ENCODE measurements at places on chromosomes 4 and X.

- DNase-seq = no peak
Observed at GRCh38 chr4:138658518-138658917, 357.1 kb upstream of the NOCT start.

DNA sequence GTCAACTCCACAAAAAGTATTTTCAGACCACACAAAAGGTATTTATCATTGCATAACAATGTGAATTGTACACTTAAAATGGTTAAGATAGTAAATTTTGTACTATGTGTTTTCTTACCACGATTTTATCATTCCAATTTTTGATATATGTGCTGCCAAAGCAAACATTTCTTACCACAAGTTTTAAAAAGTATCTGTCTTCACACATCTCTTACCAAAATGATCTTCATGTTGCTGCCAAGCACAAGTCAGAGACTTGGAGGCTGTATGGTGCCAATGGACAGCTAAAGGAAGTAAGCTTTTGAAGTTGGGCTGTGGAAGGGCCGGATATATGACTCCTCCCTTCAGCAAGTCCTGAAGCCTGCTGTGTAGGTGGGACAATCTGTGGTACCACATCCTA is 67.9 kb downstream of the TMLHE start:
- no peak for DNase-seq

- no peak for DNase-seq
Observed at GRCh38 chr4:37464373-37465128, 220.0 kb downstream of the NWD2 start.

DNA sequence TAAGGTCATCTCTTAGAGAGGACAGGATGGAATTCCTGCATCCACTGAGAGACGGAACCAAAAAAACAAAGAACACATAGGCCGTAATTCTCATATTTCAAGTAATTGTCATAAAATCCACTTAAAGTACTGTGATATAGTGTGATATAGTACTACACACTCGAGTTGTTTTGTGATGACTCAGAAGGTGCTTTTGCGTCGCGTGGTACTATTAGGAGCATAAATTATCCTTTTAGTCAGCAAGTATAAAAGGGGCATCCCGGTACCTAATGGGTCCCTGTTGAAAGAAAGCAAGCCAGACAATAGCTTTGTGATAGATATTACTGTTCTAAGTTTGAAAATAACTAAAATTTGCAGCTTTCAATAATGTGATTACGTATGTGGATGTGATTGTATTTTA is 55.3 kb downstream of the GPR143 start:
- DNase-seq = no peak

DNA sequence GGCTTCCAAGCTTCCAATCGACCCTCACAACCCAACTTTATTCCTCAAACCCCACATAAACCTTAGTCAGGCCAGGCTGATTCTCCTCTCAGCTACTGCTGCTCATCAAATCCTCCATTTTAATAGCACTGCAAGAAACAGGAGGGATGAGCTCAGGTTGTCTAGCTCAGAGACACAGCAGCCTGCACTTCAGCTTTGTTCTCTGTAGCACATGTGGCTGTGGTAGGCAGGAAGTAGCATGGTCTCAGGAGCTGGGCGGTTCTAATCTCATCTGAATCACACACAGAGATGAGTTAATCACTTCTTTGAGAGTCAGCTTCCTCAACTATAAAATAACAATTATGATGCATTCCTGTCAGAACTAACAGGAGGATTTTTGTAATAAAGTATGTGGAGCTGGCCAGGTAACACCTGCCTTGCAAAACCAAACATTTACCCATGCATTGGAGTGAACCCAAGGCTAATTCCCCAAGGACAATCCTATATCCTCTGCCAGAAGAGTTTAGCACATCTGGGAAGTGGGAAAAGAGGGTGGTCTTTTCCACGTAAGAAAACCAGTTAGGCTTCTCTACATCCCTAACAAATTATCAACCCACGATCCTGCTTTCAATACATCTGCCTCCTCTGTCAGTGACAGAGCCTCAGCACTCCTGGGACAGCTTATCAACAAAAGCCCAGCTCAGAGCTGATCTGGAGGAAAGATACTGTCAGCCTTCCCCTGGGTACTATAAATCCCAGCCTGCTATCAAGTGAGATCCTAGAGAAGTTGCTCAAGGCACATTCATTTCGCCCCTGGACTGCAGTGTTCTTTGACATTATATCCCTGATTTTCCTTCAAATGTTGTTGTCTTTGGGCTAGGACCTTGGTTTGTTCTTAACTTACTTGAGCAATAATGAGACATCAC is 32.8 kb downstream of the ELOVL6 start:
- DNase-seq = no peak

GRCh38 chr4:89658701-89659024 is 178.3 kb downstream of the SNCA start:
- no peak for DNase-seq

DNA sequence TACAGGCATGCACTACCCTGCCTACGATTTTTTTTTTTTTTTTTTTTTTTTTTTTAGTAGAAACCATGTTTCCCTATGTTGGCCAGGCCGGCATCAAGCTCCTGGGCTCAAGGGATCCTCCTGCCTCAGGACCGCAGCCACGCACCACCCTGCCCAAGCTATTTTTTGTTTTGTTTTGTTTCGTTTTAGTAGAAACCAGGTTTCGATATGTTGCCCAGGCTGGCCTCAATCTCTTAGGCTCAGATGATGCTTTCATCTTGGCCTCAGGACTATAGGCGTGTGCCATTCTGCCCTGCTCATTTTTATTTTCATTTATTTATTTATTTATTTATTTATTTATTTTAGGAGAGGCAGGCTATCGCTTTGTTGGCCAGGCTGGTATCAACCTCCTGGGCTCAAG is 1.2 kb upstream of the SSX3 start:
- no peak for DNase-seq

GRCh38 chr4:136025540-136025939 is 1506.8 kb downstream of the PCDH18 start:
- DNase-seq = no peak

GRCh38 chr4:184620212-184620867 is 28.9 kb downstream of the CASP3 start:
- DNase-seq = no peak

DNA sequence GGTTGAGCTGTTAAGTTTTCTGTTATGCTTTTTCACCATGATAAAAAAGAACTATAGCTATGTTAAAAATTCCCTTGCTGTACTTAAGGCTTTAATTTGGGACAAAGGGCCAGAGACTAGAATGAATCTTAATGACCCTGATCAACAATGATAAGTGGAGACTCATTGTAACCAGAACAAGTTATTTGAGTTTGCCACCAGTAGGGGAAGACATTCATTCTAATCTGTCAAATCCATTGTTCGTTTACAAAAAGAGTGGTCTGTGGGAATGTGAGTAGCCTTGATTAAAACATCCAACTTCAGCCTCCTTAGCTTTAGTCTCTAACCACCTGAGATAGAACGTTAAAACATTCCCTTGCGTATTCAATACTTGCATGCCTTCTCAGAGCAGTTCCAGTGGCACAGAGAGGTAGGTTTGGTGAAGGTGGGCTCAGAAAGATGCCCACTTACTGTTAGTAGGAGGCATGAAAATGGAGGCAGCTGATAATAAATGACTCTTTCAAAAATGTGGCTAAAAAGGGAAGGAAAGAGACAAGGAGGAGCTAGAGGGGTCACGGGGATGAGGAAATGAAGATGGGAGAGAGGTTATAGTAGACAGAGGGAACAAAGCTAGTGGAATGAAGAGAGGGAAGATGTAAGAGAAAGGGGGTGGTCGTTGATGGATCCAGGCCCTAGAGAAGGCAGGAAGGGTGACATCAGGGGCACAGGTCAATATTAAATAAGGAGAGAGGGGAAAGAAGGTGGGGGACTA is 66.2 kb downstream of the EGF start:
- no peak for DNase-seq

DNA sequence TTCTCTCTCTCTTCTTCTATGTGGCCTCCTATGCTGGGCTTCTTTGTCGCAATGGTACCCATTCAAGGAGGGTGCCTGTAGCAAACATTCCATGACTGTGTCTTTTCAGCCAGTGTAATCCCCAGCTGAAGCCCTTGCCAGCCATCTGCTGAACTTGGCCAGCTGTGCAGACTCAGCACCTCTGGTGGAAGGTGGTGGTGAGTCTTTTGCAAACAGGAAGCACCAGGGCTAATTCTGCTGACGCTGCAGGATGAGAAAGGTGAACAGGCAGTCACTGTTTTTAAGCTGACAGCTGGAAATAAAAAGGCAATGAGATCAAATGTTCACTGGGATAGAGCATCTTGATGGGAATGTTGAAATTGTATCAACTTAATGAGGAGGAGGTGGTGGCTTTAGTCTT is 298.7 kb upstream of the CLNK start:
- DNase-seq = no peak

GRCh38 chr4:41882625-41883347 is 52.4 kb upstream of the TMEM33 start:
- no peak for DNase-seq

DNA sequence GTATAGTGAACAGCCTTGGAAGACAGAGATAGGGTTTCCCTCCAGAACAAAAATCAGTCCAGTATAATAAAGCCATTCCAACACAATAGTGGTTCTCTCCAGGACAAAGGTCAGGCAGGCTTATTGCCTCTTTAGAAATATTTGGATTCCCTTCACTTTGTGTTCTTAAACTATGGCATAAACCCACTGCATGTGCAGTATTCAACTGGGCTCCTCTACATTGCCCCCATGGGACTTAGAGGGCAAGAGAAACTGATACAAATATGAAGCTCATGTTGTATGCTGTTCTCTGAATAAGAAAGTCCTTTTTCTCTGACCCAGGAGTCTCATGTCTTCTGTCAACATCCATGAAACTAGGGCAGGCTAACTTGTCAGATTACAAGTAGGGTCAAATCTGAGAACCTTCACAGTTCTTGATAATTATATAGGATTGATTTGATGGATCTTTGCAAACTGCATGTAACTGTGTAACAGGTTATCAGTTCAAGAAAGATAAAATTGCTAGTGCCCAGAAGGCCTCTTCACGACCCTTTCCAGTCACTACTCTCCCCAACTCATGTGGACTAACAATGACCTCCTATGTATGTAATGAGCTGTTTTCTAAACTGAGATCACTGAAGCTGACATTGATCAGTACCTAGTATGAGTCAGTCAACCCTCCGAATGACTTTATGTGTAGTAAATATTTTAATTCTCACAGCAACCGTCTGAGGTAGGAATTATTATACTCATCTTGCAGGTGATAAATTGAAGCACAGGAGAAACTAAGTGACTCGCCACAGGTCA is 31.9 kb upstream of the FAM9C start:
- no peak for DNase-seq

DNA sequence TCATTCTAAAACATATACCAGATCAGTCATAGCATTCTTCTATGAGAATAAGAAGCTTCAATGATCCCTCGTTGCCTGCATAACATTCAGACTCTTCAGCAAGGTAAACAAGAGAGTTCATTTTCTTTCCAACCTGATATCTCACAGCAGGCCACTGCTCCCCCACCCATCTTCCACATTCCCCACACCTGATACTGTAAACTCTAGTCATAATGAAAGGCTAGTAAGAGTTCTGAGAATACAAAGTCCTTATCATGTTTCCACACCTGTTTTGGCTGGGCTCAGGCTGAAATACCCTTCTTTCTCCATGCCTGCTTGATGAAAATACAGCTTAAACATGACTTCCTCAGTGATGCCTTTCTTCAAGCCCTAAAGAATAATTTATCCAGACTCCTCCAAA is 2.3 kb upstream of the AASDH start:
- DNase-seq = no peak

GRCh38 chr4:165433529-165433928 is 54.7 kb downstream of the CPE start:
- no peak for DNase-seq

- DNase-seq = no peak
Observed at GRCh38 chr4:188993871-188994270, 854.6 kb downstream of the TRIML1 start.

DNA sequence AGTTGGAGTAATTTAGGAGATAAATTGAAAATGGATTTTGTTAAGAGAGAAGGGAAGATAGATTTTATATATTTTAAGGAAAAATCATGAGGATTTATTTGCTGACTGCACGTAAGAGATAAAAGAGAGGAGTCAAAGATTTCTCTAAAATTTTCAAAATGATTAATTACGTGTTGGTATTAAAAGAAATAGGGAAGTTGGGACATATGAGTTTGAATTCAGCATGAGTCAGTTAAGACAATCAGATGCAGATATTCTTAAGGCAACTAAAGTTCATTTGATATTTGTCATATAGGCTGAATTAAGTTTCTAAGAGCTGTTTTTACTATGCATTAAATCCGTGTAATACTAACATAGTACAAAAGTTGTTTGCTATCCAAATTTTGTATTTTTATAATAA is 46.9 kb downstream of the TET2 start:
- DNase-seq = no peak

DNA sequence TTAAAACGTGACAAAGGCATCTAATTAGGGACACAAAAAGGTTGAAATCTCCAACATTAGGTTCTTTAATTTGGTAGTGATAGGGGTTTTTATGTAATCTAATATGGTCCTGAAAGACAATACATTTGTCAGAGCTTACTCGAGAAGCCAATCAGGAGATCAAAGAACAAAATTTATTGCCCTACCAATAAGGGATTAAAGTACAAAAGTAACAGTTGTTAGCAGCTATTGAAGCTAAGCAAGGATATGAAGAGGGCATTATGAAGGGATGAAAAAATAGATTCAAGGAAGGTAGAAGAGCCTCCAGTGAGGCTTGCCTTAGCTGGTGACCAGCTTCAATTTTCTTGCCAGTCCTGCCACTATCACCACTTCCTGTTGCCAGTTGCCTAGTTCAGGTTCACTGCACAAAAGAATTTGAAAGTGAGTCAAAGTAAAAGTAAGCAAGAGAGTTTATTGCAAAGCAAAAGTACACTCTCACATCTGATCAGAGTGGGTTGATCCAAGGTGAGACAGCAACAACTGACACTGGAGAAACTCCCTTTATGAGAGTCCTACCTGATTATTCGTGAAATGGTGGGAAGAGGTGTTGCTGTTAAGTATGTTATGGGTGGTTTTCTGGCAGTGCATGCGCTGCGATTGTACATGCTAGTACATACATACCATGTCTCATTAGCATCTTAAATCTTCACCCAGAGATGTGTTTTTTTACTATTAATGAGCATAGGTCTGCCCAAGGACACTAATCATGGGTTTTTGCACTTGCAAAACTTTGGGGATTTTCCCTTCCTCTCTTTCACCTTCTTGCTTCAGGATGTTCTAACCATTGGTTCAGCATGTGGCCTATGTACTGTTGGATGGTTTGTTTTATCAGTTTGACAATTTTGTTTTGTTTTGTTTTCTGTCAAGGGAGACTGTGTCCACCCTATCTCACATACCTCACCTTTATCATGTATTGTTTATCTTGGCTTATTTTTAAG is 263.2 kb upstream of the ITM2A start:
- DNase-seq = no peak

Data from HuH-7 (cell line).